Stimulated activated naive B cell treated with anti-CD40 and anti-IgM and Interleukin-4, amounts not matched to agents 10 μg/mL and 1 μg/mL and 100 μg/mL, for 72 hours (primary cell): ENCODE measurements at places on chromosomes 2 and 18.

- no peaks in the 10 kb centered on the region for H3K36me3 ChIP-seq
- peaks cover 4% of the 10 kb centered on the region for H3K27me3 ChIP-seq
- no peak overlapping the region for H3K4me3 ChIP-seq
Observed at GRCh38 chr2:189092936-189093335, 86.6 kb downstream of the COL5A2 start.

DNA sequence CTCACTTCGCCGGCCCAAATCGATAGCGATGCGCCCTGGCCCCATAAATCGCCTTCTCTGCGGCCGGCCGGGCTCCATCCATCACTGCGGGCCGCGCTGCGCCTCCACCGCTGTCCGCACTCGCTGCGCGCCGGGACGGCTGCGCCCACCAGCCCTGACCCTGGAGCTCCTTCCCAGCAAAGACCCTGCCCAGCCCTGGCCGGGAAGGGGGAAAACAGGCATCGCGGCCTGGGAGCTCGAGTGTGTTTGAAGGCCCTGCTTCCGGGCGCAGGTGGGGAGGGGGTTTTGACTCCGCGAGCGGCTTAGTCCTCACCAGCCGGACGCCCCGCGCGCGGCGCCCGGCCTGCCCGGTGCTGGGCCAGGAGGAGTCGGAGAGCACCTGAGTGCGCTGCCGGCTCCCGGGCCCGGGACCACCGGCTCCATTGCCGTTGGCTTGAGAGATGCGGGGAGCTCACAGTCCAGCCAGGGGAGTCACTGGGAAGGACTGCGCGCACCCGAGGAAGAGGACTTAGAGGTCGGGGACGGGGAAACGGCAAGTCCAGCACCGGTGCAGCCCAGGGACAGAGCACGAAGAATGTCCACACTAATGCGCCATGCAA, 1.1 kb downstream of the PAX8 start:
- no peak overlapping the region for H3K27ac ChIP-seq
- peak overlapping the region; percentile 32 for H3K4me3 ChIP-seq
- DNase-seq: no peak

DNA sequence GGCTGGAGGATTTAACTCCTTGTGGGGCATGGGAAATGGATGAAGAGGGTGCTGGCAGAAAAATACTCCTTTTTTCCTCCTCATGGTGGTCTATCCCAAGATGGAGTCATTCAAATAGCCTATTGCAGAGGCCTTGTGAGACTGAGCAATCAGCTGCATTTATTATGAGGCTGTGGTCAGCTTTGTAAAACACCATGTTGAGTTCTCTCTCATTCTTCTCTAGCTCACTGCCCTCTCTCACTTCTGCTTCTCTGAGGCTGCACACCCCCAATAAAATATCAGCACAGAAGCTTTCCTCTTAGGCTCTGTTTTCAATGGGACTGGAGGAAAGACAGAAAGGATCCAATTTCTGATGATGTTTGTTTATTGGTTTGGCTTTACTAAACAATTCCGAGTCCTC, 467.1 kb downstream of the ADCYAP1 start:
- no peak overlapping the region for H3K4me3 ChIP-seq
- no peaks in the 10 kb centered on the region for H3K36me3 ChIP-seq
- H3K27me3 ChIP-seq: no peaks in the 10 kb centered on the region
- no peak for DNase-seq
- H3K27ac ChIP-seq: no peak overlapping the region
- no peaks in the 10 kb centered on the region for H3K4me1 ChIP-seq

DNA sequence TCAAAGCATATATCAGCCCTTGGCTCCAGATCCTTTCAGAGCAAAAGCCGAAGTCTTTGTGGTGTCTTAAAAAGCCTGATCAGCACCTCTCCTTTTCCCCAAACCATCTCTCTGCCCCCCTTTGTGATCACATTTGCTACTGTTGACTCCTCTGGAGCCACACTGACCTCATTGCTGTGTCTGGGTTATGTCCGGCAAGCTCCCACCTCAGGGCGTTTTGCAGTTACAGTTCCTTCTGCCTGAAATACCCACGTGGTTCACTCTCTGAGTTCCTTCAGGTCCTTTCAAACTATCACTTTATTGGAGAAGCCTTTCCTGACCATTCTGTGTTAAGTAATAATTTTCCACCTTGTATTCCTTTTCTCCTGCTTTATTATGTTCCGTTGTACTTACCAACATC, 11.8 kb downstream of the C2orf69 start:
- no peak overlapping the region for H3K4me3 ChIP-seq
- no peak overlapping the region for H3K27ac ChIP-seq
- H3K27me3 ChIP-seq: no peaks in the 10 kb centered on the region
- peaks cover 5% of the 10 kb centered on the region for H3K4me1 ChIP-seq

DNA sequence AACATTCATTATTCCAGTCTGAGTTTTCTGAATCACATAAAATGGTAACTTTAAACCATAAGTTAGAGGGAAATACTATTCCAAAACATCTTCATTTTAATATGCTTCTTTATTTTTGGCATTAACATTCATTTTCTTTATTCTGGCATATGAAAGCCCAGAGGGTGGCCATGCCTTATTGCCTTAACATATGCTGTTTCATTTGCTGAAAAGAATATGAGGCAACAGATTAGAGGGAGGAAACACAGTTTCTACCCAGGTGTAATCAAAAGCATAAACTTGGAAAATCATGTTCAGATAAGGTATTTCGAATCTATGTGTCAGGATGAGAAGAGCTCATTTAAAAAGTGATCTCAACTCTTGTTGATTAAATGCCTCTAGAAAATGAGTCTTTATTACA, 379.9 kb upstream of the DSEL start:
- H3K27ac ChIP-seq: no peak overlapping the region
- H3K27me3 ChIP-seq: no peaks in the 10 kb centered on the region
- H3K36me3 ChIP-seq: no peaks in the 10 kb centered on the region
- no peaks in the 10 kb centered on the region for H3K4me1 ChIP-seq
- no peak overlapping the region for H3K4me3 ChIP-seq

GRCh38 chr2:149463328-149464002, 124.1 kb downstream of the MMADHC start:
- no peak for DNase-seq
- no peaks in the 10 kb centered on the region for H3K4me1 ChIP-seq
- H3K27me3 ChIP-seq: no peaks in the 10 kb centered on the region

DNA sequence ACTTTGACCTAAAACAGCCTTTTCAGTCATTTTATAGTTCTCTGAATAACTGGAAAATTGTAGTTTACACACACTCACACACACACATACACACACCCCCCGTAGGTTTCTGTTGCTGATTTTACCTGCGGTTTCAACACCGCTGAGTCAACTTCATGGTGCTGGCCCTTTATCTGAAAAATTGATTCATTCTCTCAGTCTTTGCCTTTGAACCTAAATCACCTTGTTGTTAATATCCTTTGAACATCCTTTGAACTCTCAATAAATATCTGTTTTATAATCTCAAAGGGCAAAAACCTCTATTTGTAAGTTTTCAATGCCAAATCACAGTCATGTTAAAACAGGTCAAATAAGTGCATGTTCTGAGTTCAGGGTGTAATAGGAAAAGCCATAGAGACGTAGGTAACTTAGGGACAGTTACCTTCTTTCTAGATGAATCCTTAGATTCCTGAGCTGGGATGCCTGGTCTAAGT, 109.0 kb upstream of the BZW1 start:
- H3K27me3 ChIP-seq: peaks cover 6% of the 10 kb centered on the region
- no peak overlapping the region for H3K27ac ChIP-seq
- H3K4me1 ChIP-seq: peaks cover 6% of the 10 kb centered on the region
- DNase-seq: no peak
- no peak overlapping the region for H3K4me3 ChIP-seq
- no peaks in the 10 kb centered on the region for H3K36me3 ChIP-seq

- no peak for DNase-seq
- no peak overlapping the region for H3K4me3 ChIP-seq
- H3K27me3 ChIP-seq: no peaks in the 10 kb centered on the region
Observed at GRCh38 chr2:55302241-55302640, 33.2 kb upstream of the MTIF2 start.

GRCh38 chr2:152028182-152028862, 70.5 kb downstream of the CACNB4 start:
- H3K27me3 ChIP-seq: peaks cover 17% of the 10 kb centered on the region
- H3K36me3 ChIP-seq: peaks cover 3% of the 10 kb centered on the region
- no peak overlapping the region for H3K27ac ChIP-seq
- no peak for DNase-seq

GRCh38 chr2:238689871-238690389, 158.0 kb upstream of the TWIST2 start:
- H3K36me3 ChIP-seq: no peaks in the 10 kb centered on the region
- no peaks in the 10 kb centered on the region for H3K4me1 ChIP-seq
- no peak overlapping the region for H3K27ac ChIP-seq
- no peak for DNase-seq
- H3K4me3 ChIP-seq: no peak overlapping the region
